Stimulated activated naive CD4-positive, alpha-beta T cell (primary cell): ENCODE measurements at places on chromosomes 12 and 14.

GRCh38 chr12:70982286-70982685 is 61.7 kb upstream of the PTPRR start:
- DNase-seq: no peak

DNA sequence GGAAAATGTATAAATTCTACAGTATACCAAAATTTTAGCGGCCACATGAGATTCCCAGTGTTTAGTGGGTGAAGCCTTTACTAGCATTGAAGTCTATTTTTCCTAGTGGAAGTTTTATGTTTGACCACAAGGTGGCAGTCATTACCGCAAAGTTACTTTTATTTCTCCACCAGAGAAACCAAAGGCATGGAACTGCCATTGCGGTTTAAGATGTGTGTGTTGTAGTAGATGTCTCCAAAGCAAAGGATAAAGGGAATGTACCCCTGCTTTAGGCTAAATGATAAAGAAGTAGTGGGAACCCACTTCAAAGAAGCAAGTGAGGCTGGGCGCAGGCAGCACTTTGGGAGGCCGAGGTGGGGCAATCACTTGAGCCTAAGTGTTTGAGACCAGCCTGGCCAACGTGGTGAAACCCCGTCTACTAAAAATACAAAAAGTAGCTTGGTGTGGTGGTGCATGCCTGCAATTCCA is 140.5 kb downstream of the PRKCH start:
- DNase-seq: peak; percentile 68

DNA sequence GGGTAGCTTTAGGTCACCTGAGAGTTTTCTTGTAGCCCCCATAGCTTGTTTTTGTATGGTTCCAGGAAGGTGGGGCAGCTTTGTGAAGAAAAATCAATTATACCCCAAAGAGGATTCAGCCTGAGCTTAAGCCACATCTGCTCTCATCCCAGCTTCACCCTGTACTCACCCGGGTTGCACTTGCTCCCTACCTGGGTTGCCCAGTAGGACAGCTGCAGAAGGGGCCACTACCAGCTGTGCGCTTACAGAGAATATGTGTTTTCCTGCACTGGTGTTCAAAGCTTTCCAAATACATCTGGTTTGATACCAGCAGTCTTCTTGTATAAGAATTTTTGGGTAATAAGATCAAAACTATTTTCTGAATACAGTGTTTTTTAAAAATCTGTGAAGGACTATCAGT is 3.0 kb upstream of the SLC38A1 start:
- DNase-seq: no peak

- no peak for DNase-seq
These were observed 7.9 kb upstream of the NYNRIN start for GRCh38 chr14:24390701-24391468.

DNA sequence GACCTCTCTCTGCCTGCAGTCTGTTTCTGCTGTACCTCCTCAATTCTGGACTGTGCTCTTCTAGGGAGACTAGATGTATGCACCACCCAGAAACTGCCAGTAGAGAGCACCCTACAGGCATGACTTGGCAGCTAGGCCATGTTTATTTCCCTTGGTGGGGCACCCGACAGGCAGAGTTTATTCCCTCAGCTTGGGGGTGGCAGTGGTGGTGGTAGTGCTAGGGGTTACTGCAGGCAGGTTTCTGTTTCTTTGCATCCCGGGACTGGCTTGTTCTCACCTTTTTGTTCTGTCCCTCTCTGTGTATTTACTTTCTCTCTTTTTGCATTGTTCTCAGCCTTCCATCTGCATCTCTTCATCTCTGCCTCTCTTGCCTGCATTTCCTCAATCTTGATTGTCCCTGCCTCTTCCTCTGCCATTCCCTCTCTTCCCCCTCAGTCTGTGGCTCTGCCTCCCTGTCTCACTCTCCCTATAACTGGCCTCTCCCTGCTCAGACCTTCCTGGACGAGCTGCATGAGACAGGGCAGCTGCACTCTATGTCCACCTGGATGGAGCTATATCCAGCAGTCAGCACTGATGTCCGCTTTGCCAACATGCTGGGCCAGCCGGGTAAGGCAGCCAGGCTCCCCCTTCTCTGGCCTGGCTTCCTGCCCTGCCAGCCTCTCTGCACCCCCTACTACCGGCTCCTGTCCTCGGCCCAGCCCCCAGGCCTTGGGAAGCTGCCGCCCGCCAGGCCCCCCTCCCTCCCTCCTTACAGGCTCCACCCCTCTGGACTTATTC is 13.8 kb downstream of the PRPF40B start:
- DNase-seq: peak; percentile 22

DNA sequence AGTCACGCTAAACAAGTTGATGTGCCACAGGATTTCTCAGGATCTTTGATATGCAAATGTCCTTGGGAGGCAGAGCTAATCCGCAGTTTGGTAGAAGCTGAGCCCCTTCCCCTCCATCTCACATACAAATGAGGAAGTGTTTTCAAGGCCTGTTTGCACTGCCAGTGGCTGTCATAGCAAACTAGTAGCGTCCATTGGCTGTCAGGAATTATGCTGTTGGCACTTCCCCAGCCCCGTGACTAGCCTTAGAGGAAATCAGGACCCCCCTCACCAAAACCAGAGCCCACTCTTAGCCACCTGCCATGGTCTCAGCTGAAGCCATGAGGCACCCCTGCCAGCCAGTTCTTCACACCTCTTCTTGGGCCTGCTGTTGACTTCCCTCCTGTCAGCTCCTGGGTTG is 253.9 kb downstream of the CACNA1C start:
- no peak for DNase-seq

DNA sequence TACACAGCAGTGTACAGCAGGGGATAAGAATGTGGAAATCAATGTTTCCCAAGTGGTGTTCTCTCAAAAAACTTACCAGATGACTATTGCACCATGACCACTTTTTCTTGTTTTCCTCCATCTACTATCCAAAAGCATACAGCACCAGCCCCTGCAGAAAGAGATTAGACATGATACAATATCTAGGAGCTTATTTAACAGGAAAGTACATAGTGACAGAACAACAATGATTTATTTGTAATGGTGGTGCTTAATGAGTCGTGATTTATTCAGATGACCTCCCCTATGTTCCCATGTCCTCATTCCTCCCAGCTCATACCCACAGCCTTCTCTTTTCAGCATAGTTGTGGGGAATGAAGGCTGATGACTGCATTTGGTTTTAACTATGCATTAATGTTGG is 413.6 kb downstream of the BTG1 start:
- no peak for DNase-seq

DNA sequence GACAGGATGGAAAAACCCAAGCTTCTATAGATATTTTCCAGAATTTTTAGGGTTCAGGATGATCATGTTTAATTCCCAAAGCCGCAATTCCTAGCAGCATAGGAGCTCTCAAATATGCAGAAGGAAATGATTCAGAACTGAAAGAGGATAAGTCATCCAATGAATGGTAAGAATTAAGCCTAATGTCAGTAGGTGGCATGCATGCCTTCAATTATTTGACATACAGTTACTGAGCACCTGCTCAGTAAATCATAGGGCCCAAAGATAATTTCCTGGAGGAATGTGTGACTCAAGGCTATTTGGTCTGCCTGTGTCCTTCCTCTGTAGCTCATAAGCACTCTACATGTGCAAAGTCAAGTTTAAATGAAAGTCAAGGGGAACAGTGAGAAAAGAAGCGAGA is 116.8 kb upstream of the SLC38A4 start:
- DNase-seq: no peak

GRCh38 chr12:77973579-77973978 is 142.9 kb downstream of the NAV3 start:
- no peak for DNase-seq

DNA sequence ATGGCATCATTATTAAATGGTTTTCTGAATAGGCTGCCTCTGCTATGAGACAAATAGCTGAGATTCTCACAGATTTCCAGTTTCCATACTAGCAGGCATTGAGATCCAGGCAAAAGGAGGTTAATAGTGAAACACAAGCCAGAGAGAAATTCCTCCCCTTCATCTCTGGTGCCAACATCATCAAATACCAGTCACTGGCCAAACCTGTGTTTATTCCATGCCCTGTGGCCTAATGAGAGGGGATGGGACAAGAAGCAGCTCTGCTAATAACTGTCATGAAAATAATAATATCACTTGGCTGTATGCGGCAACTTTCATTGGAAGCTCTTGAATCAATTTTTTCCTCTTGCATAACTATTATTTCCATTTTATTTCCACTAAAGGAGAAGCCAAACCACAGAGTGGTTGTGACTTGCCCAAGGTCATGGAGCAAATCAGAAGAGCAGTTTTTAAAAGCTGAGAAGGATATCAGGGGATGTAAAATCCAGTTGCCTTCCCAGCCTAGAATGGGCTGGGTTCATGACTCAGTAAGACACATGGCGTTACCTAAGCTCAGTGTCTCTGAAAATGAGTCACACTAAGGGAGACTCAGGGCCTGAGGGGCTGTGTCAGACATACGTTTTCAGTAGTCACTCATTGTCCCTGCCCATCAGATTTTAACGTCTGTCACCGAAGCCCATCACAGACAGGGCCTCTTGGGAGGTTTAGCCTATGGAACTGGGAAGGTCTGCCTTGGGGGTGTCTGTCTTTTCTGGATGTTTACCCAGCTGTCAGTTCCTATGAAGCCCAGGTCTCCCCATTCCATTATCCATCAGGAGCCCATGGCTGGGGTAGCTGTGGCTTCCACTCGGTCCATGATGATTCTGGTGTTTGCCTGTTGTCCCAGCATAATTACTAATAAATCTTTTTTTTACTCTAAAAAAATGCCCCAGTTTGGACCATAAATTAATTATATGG is 208.8 kb upstream of the EEA1 start:
- DNase-seq: no peak

DNA sequence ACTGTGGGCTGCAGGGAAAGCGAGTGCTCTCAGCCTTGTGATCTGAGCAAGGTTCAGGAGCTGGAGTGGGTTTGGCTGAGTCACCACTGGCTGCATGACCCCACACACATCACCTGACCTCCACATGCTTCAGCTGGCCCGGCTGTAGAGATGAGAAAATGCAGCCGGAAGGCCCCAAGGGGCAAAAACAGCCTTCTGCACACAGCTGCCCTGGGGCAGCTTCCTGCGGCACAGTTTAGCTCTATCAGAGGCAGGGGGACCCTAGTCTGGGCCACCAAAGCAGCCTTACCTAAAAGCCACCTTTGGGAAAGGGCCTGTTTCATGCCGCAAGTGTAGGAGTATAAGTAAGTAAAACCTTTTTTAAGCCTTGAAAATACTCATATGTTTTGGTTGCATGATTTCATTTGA is 123.3 kb downstream of the SSPN start:
- DNase-seq: no peak

DNA sequence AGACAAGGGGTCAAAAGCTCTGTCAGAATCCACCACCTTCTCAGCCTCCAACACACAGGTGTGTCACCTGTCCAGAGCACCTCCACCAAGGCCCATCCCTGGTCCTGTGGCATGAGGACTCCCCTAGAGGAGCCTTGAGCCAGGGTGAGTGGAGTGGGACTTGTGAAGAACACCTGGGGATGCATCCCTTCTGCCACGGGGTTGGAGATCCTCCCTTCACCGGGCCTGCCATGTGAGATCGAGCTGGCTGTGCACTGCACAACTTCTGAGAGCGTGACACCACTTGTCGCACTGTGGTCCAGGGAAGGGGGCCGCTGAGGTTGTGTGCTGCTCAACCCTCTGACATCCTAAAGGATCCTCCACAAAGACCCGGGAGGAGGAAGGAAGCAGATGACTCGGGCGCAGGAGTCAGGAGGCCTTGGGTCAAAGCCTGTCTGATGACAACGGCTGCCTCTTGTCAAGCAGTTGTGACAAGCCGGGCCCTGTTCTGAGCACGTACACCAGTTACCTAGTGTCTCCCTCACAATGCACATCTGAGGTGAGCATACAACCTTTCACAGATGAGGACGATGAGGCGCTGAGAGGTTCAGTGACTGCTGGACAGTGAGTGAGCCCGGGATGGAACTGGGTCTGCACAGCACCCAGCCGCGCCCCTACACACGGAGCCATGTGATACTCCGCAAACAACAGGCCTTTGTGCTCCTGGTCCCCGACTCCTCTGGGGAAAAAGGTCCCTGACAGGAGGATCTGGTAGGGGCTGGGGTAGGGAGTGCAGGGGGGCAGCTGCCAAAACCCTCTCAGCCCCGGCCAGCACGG is 35.6 kb downstream of the CHGA start:
- DNase-seq: no peak

DNA sequence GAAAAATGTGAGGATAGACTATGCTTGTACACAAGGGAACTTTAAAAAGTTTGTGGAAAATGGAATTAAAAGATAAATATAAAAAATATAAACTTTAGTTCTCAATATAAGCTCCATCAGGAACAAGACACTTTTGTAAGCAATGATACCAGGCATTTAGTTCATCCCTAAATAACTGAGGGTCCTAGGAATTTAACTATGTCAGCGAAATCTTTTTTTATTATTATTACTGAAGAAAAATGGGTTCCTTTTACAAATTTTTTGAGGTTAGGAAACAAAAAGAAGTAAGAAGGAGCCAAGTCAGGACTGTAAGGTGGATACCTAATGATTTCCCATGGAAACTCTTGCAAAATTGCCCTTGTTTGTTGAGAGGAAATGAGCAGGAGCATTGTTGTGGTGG is 102.8 kb downstream of the TRMT5 start:
- no peak for DNase-seq
